ENCODE measurements at places on chromosomes 5 and 9.

- no peak for DNase-seq
These were observed 288.2 kb upstream of the MAP3K1 start for GRCh38 chr5:56527174-56527573.

DNA sequence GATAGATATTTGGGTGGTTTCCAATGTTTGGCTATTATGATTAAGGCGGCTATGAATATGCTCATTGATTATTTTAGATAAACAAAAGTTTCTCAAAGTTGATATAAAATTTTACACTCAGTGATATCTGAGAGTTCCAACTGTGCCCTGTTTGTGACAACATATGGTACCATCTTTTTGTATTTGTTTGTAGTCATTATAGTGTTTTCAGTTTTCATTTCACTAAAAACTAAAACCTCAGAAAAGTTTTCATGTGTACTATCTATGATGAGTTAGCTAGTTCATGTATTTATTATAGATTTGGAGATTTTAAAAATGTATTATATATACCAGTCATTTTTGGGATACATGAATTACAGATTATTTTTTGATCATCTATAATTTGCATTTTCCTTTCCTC lies 1111.4 kb downstream of the CDH18 start:
- DNase-seq: no peak

- DNase-seq: peak; percentile 61
These were observed 37.8 kb upstream of the S1PR3 start for GRCh38 chr9:88953381-88954029.

DNA sequence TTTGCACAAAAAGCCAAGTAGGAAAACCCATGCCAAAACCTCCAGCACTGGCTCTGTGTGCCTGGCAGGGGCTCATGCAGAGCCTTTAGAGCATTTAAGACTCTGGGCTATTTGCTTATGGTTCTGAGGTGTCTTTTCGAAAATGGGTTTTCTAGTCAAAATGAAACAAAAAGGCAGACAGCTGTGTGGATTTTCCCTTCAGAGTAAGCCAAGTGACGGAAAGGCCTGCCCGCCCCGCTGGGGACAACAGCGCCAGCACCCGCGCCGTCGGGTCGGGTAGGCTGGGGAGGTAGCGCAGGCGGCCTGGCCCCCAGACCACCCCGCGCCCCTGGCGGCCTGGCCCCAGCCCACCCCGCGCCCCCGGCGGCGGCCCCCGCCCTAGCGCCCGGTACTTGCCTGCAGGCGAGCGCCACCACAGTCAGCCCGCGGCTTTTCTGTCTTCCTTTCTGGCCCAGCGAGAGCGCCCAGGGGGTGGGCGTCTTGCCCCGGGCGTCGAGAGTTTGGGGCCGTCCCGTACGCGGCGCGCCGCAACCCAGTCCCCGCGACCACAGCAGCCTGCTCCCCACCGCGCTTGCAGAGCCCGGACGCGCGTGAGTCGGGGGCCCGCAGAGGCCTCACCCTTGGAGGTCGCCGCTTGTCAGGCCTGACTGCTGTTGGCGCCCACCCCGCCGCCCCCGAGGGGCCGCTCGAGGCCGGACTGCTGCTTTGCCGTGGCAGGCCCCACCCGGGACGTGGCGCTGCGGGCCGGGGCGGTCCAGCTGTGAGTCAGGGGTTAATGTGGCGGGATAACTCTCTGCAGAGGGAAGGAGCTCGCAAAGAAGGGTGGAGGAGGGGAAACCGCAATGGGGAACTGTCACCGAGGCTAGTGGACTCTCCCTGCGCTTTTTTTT lies at the start of gene TICAM2:
TICAM2 (minus strand) TSS at position 779 of the 890 bp plus-strand sequence. CDS start 21,223 bp downstream, outside the sequence.
- DNase-seq: peak; percentile 75

Measured in fibroblast of skin of scalp (primary cell).